ENCODE measurements at places on chromosomes 5 and 9. TPM values are rescaled to one million over a fixed set of nuclear protein-coding genes. Genes with fewer than 3 reads are reported as not detected.

LIX1 gene
- not detected for total RNA-seq

PCDHB5 gene
- total RNA-seq: 1.3 TPM

TNIP1 gene
- 88.8 TPM for total RNA-seq

ADCY2 gene
- total RNA-seq: not detected

TSSK1B gene
- total RNA-seq: not detected

APBA1 gene
- 4.3 TPM for total RNA-seq

NUTM2G gene
- not detected for total RNA-seq

All from GM23248 (cell line).